Fibroblast of mammary gland (primary cell): ENCODE measurements at places on chromosomes 2 and 18.

- peak; percentile 64 for DNase-seq
Measured at GRCh38 chr2:68824831-68825230, 46.4 kb downstream of the BMP10 start.

DNA sequence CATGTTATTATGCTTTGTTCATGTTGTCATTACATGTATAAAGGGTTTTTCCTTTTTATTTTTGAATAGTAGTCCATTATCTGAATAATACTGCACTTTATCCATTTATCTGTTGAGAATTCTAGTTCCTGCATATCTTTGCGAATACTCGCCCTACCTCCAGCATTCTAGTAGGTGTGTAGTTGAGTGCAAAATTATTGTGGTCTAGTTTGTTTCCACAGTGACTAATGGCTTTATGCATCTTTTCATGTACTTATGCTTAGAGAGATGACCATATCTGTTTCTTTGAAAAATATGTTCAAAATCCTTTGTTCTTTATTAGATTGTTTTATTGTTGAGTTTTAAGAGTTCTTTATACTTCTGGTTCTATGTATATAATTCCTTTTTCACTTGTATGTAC lies 48.8 kb downstream of the EIF5B start:
- DNase-seq: no peak

DNA sequence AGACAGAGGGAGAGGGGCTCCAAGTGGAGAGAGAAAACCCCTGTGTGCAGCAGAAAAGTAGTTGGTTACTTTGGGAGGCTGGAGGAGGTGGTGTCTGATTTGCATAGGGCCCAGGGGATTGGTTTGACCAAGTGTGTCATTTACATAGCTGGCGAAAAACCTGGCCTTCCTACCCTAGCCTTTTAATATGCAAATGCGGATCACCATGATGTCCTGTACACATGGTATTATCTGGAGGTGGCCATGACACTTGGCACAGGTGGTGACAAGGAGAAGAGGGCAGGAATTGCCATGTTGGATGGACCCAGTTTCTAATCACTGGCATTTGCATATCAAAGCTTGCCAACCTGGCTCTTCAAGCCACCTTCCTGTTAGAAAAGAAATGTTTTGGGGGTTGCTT lies 120.8 kb upstream of the CHAC2 start:
- DNase-seq: no peak

DNA sequence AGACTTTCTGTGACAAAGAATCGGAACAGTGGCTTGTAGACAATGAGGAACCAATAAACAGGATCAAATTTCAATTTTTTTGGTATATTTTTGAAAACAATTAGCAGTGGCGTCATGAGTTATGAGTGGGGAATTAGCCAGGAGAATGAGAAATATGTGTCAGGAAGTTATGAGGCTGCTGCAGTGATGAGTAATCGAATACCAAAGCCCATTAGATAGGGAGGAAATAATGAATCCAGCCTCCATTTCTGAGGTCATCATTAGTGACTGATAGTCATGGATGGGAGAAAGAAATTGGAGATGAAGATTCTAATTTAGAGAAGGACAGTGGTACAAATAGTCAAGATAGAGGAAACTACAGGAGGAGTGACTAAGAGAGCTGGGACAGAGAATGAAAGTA lies 673.1 kb upstream of the VRK2 start:
- peak; percentile 78 for DNase-seq

DNA sequence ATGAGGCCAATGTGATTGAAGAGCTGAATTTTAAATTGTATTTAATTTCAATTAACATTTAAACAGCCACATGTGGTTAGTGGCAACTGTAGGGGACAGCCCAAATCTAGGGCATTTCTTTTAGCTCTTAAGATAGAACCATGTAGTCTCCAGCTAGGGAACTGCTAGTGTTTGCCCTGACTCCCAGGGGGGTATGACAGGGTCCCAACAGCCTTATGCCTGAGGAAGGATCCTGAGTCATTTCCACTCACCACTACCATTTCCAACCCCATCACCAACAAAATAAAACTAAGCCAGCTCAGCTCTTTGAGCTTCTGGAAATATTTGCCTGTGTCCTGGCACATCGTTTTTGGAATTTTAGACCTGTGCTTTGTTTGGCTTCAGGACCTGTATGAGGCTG lies 13.7 kb upstream of the GMCL1 start:
- DNase-seq: no peak

DNA sequence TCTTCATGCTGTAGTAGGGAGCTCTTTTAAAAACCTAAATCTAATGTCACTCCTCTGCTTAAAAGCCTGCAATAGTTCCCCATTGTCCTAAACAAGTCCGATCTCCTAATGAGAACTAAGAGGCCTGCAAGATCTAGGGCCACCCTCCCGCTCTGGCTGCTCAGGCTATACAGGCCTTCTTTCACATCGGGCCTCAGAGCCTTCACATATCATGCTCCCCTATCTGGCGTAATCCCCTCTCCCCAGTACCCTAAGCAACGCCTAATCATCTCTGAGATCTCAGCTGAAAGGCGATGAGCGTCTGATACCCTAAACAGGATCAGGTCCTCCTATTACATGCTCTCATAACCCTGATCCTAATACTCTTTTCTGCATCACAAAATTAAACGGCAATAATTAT lies 1.9 kb downstream of the MAP4K3 start:
- no peak for DNase-seq

GRCh38 chr2:181836583-181836982 lies 54.9 kb upstream of the ITPRID2 start:
- DNase-seq: no peak

GRCh38 chr2:136131961-136132824 lies 14.2 kb upstream of the CXCR4 start:
- DNase-seq: no peak

DNA sequence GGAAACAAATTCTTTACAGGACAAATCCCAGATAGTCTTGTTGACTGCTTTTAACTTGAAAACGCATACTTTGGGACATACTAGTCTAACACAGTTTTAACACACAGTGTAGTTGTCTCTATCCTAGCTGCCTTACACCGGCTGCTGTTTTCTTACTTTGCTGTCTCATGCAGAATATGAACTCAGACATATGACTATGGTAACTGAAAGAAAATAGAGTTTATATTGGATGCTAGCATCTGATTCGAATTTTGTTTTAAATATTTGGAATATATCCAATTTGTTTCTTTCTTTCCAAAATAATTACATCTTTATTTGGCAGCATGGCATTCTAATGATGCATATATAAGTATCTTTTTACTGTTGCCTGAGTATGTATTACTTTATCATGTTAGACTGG lies 69.8 kb downstream of the ANKRD12 start:
- DNase-seq: no peak

GRCh38 chr2:186009341-186009740 lies 270.7 kb downstream of the FSIP2 start:
- DNase-seq: no peak

DNA sequence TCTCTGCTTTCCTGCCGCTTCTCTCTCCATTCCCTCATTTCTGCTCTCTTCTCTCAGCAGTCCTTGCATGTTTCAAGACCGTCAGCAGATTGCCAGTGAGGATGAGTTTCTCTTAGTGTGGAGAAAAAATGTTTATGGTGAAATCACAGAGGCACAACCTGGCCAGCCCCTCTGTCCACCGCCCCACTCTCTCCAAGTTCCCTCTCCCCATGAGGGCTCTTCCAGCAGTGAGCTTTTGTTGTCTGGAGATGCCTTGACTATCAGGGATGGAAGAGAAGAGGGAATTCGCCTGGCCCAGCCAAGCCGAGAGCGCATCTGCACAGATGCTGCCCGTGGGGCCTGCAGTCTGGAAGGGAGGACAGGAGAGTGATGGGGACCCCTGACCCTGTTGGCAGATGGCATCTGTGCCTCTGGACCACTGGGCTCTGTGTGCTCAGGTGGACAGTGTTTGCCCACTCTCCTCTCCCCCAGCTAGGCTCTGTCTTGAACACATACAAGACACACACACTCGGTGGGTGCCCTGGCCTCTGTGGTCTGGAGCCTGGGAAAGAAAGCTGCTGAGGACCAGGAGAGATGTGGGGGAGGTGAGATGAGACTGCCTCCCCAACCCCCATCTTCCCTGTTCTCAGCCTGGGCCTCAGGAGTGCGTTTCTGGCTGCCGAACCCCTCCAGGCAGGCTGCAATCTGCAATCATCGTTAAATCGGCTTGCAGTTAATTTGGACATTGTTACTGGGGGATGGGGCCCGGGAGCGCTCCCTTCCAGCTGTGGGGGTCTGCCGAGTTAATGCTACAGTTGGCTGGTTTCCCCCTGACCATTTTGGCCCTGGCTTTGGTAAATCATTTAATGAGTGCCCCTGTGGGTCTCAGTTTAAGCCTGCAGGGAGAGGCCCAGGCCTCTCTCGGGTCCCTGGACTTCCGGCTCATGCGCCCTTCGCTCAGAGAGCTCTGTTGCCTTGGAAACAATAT lies 4.5 kb downstream of the ITM2C start:
- no peak for DNase-seq

DNA sequence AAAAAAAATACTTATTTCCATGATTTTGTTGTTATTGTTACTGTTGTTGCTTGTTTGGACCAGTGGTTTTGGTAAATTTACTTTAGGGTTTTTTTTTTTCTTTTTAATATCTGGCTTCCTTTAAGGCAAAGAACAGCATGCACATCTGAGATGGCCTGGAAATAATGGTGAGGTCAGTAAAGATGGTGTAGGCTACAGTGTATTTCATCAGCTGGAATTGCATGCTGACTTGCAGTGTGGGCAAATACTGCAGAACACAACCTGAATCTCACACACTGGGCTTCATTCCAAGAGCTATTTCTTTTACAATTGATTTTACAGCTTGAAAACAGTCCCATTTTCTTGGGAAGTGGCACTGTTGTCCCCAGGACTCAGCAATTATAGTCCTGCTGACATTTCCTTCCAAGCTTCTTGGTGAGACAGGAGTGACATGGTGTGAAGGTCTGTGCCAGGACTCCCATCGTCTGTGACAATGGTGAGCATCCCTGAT lies 376.1 kb upstream of the SOX11 start:
- DNase-seq: no peak

DNA sequence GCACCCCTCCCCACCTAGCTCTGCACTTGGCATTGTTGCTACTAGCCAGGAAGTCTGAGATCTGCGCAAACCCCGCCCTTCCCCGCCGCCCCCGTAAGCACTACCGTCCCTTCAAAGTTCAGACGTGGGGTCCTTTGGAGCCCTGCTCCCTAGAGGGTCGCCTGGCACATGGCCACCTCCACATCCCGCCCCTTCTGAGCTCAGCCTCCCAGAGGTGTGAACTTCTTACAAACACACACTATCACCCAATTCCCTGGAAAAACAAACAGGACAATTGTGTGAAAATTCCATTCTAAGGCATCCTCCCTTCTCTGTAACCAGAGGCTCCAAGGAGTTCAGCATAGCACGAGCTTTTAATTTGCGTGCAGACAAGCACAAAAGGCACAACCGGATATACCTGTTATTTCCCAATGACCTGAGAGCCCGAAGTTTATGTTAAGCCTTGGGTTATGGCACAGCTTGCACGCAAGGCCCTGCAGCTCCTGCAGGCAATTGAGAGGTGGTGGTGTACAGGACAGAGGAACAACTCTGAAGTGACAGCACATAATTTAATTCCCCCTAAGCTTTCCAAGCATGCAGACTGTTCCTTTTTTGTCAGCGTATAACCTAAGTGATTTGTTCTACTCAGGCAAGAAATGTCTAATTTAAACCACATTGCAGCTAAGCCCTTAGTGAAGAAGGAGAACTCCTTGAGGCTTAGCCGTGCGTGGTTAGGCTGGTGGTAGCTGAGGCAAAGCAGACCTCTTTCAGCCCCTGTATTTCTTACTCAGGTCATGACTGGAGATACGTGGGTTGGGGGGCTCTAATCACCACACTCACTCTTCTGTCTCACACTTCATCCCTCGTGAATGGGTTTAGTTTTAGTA lies 20.3 kb upstream of the CYP1B1 start:
- peak; percentile 68 for DNase-seq

DNA sequence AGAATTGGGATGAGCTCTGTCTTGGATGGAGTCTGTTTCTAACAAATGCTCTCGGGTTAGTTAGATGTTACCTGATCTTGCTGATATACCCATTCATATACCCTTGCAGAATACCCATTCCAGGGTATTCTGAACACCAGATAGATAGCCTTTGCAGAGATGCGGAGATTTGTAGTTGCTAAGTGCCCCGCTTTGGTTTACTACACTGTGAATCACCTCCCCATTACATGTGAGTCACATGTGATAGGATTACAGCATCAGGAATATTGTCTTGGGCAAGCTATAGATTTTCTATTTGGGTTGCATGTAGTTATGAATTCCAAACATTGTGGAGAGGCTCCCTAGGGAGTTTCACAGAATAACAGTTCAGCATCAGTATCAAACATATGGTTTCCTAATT lies 3.8 kb downstream of the VSNL1 start:
- DNase-seq: peak; percentile 52

- peak; percentile 63 for DNase-seq
Measured at GRCh38 chr2:161796192-161796591, 172.0 kb downstream of the SLC4A10 start.

GRCh38 chr2:234451852-234452625 lies 44.8 kb downstream of the ARL4C start:
- DNase-seq: peak; percentile 79

GRCh38 chr18:59728816-59729215 lies 31.6 kb upstream of the CCBE1 start:
- DNase-seq: no peak

DNA sequence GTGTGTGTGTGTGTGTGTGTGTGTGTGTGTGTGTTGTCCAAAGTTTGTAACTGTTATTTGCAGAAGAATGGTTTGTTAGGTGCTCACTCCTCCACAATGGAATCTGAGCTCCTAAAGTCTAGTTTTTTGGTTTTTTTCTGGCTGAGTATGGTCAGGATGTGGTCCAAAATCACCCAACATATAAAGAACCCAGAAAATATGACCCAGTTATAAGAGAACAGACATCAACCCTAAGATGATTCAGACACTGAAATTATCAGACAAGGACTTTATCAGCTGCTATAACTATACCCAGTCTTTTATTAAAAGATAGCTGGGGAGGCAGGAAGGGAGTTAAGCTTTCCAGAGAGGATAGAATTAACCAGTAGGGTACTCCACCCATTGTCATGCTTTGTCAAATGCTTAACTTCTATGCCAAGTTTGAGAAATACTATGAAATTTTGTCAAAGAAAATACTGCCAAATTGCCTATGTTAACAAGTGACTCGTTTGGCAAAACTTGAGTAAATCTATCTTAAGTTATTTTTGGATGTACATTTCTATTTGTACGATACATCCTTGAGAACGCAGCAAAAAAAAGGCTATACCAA lies 57.5 kb downstream of the TANK start:
- DNase-seq: no peak

DNA sequence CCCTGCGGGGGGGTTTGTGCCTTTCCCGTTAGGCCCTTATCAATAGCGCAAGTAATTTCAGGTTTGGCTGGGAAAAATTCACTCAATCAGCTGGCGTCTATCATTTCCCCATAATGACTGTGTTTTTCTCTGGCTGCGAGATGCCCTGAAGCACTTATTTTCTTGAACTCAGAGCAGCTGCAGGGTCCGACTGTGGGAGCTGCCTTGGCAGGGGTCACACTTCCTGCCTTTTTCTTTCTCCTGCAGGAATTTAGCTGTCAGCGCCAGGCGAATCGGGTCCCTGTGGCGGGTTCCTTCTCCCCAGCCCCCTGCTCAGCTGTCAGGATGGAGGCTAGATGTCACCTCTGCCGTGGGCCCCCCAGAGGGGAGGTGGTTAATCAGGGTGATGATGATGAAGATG lies 81.3 kb upstream of the HPCAL1 start:
- DNase-seq: no peak

GRCh38 chr2:1674766-1675397 lies 69.4 kb downstream of the PXDN start:
- DNase-seq: no peak
